Stimulated activated effector memory CD8-positive, alpha-beta T cell treated with anti-CD3 and anti-CD28 coated beads, Interleukin-12 subunit alpha, Interleukin-12 subunit beta, amount 100 ng/mL, for 72 hours (primary cell): ENCODE measurements at places on chromosomes 12 and 14.

GRCh38 chr14:44847526-44848309 is 114.0 kb downstream of the KLHL28 start:
- no peak for DNase-seq

GRCh38 chr12:53593707-53594106 is 32.5 kb downstream of the ATF7 start:
- DNase-seq: no peak

- DNase-seq: no peak
These were observed 72.1 kb upstream of the DIO3 start for GRCh38 chr14:101489092-101489760.

DNA sequence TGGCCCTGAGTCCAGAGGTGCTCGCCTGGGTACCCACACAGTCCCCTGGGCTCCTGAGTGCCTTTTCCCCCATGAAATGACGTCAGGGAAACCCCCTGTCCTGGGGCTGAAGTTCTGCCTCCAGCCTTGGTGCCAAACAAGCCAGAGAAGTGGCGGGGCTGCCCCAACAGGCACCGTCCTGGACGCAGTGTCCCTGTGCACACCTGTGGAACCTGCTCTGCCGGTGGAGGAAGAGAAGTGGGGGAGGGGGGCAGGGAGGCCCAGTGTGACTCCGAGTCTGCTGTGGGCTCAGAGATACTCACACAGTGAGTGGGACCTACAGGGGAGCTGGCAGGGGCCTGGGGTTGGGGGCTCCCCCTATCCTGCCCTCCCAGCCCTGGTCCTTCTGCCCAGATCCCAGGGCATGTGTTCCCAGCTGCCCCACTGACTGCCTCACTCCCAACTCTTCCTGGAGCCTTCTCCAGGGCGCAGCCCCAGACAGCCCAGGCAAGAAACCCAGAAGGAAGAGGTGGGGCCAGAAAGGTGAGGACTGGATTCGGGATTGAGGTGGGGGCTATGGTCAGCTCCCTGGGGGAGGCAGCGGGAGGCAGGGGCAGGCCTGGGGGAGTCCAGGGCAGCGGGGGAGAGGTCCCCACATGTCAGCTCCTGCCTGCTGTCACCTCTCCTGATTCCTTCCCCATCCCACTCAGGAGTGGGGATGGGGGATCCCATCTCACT is 24.7 kb downstream of the CCDC85C start:
- no peak for DNase-seq

GRCh38 chr12:18591473-18591872 is 146.3 kb downstream of the PLCZ1 start:
- DNase-seq: no peak

GRCh38 chr12:56884421-56884820 is 49.8 kb downstream of the SDR9C7 start:
- DNase-seq: no peak

GRCh38 chr12:59645242-59645641 is 49.4 kb downstream of the SLC16A7 start:
- no peak for DNase-seq

DNA sequence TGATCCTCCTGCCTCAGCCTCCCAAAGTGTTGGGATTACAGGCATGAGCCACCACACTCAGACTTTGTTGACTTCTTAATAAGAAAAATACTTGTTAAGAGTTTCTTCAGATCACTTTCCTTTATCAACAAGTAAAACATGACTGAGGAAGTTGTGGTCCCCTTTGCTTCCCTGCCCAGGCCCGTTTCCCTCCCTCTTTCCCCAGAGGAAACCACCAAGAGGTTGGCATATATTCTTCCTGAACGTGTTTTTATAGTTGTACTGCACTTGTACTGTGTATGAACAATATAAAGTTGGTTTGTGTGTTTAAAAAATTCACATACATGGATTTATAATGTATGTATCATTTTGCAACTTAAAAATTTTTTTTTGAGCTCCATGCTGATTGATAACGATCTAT is 28.4 kb downstream of the PTPN11 start:
- no peak for DNase-seq

DNA sequence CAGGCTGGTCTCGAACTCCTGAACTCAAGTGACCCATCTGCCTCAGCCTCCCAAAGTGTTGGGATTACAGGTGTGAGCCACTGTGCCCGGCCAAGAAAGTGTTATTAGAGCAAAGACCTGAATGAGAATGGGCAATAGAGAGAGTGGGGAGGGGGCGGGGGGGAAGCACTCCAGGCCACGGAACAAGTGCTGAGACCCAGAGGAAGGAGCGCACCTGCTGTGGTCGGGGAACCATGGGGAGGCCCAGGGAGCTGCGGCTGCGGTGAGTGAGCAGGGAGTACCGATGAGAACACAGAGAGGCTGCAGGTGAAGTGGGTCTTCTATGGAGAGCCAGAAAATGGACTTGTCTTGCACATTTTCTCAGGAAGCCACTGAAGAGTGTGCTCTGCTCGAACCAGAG is 10.8 kb downstream of the SMIM41 start:
- DNase-seq: no peak

- no peak for DNase-seq
These were observed 4.5 kb upstream of the RPGRIP1 start for GRCh38 chr14:21275261-21275858.

- no peak for DNase-seq
These were observed 44.7 kb downstream of the RIMKLB start for GRCh38 chr12:8742501-8742900.

DNA sequence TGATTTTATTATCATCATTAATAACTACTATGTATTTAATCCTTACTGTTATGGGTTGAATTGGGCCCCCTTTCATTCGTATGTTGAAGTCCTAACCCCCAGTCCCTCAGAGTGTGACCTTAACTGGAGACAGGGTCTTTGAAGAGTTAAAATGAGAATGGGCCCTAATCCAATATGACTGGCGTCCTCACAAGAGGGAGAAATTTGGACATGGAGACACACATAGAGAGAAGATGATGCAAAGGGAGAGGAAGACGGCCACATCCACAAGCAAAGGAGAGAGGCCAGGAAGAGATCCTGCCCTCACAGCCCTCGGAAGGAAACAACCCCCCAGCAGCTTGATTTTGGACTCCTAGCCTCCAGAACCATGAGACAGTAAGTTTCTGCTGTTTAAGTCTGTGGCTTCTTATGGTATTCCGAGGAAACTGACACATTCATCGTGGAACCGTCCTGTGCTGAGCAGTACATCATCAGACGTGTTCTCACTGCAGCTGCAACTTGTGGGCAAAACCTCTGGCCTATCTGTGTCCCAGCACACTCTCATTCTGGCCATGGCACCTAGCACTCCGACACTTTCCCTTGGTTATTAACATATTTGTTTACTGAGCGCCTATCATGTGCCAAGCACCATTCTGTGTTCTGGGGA is 127.6 kb downstream of the SLC38A6 start:
- no peak for DNase-seq

GRCh38 chr12:99284161-99284560 is 363.4 kb upstream of the GARIN6 start:
- no peak for DNase-seq

- no peak for DNase-seq
These were observed 23.5 kb downstream of the CCDC92 start for GRCh38 chr12:123948796-123949769.

- no peak for DNase-seq
These were observed 24.2 kb downstream of the YY1 start for GRCh38 chr14:100263141-100263540.

DNA sequence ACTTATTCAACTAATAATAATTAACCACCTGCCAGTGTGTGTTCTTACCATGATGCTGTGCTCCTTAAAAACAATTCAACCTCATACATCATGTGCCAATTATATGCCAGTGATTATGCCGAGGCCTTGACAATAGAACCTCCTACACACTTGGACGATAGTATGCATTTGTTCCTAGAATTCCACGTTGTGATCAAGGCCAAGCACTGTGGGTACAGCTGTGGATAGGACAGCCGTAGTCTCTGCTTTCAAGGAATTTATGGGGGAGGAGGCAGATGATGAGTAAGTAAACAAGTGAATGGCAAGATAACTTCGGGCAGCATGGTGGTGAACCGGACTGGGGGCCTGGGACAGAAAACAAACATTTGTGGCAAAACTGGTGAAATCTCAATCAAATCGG is 18.0 kb upstream of the MYO1H start:
- DNase-seq: no peak

DNA sequence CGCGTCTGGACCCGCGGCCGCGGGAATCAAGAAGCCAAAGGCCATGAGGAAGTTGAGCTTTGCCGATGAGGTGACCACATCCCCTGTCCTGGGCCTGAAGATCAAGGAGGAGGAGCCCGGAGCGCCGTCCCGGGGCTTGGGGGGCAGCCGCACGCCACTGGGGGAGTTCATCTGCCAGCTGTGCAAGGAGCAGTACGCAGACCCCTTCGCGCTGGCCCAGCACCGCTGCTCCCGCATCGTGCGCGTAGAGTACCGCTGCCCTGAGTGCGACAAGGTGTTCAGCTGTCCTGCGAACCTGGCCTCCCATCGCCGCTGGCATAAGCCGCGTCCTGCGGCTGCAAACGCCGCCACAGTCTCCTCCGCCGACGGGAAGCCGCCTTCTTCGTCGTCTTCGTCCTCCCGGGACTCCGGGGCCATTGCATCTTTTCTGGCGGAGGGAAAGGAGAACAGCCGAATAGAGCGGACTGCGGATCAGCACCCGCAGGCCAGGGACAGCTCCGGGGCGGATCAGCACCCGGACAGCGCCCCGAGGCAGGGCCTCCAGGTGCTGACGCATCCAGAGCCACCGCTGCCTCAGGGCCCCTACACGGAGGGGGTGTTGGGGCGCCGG is 1.0 kb downstream of the INSM2 start:
- DNase-seq: peak; percentile 67

DNA sequence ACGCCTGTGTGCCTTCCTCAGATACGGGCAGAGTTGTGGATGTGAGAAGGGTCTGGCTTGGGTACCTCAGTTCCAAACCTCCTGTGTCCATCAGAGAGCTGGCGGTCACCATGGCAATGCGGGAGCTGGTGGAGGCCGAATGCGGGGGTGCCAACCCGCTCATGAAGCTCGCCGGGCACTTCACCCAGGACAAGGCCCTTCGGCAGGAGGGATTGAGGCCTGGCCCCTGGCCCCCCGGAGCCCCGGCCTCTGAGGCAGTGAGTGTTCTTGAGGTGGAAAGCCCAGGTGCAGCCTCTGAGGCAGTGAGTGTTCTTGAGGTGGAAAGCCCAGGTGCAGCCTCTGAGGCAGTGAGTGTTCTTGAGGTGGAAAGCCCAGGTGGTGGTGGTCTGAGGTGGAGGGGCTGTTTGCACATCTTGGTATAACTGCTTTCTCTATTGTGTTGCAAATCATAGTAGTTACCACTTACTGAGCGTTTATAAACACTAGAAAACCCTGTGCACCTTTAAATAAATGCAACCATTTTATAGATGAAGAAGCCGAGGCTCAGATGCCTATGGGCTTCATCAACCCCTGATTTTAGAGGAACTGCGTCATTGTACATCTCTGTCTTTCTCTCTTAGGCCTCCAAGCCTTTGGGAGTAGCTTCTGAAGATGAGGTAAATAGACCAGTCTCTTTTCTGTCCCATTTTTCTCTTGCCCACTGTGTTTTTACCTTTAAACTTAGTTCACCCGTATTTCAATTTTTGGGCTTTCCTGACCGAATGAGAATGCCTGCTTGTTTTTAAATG is 976 bp downstream of the PEX5 start:
- DNase-seq: peak; percentile 63

GRCh38 chr14:94767321-94767878 is 2.5 kb downstream of the GSC start:
- DNase-seq: no peak

DNA sequence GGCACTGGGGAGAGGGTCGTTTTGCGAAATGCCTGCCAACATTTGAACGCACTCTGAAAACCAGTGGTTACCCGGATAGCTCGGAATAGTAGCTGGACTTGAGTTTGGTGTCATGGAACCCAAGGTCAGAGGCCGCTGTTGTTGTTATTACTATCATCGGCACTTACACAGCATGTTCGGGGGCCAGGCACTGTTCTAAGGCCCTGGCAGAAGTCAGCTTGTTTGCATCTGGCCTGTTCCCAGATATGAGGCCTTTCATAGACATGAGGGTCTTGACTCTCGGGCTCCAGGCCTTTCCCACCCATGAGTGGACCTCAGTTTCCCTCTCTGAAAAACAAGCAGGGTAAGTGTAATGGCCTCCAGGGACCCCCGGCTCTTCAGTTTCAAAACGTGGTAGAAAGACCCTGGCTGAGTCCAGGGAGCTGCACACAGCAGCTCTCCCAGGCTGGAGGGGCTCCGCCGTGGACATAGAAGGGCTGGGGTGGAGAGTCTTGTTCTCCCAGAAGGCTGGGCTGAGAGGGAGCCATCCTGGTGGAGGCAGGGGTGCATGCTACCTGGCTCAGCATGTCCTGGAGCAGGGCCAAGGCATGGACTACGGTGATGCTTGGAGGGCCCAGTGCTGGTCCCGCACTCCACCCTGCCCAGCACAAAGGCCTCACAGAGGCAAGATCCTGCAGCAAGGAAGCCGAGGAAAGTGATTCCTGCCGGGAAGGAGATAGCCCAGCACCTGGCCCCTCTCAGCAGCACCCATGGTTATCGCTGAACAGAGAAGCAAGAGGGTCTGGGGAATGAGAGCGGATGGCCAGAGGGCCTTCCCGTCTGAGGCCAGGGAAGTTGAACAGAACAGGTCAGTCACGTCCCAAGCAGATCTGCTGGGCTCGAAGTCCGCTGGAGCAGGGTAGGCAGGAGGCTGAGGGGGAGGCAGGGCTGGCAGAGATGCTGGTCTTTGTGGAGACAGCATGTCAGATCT is 63.5 kb upstream of the C14orf180 start:
- no peak for DNase-seq

- no peak for DNase-seq
These were observed 11.9 kb downstream of the PLEKHG6 start for GRCh38 chr12:6322352-6322751.

GRCh38 chr12:46430340-46430948 is 57.9 kb upstream of the SLC38A2 start:
- DNase-seq: no peak

GRCh38 chr12:16789204-16789790 is 183.3 kb upstream of the LMO3 start:
- DNase-seq: no peak

- no peak for DNase-seq
These were observed 168.3 kb downstream of the CACNA1C start for GRCh38 chr12:2221030-2221621.

- DNase-seq: no peak
These were observed 29.3 kb upstream of the DAAM1 start for GRCh38 chr14:59159169-59159568.

GRCh38 chr12:112705037-112705632 is 86.4 kb upstream of the RPH3A start:
- DNase-seq: no peak

- DNase-seq: no peak
These were observed 228.4 kb upstream of the NPAS3 start for GRCh38 chr14:32710231-32710671.

DNA sequence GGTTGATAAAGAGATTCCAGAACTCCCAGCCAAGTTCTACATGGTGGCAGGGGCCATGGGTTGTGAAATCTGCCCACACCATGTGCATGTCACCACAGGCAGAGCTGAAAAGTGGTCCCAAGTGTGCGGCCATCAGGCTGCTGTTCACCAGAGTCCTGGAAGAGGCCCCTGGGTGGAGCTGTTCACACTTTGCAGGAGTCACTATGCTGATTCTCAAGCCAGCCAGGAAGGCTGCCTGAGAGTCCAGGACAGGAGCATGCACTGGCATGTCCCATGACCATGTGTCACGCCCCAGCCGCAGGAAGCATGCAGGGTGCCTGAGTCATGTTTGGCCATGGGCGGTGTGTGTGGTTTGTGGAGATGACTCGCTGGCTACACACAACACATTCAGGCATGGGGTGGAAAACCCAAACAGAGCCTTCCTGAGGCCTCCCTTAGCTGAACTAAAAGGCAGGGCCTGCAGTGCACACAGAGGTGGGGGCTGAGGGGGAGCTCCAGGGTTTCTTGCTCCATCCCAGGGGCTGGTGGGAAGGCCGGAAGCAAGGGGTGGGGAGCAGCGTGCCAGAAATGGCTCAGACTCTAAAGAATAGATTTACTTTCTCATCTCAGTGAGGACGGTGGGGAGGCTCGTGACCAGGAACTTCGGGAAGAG is 19.4 kb downstream of the ABCB9 start:
- peak; percentile 91 for DNase-seq
